ENCODE measurements at places on chromosomes 11 and 22.

- DNase-seq: no peak
Measured at GRCh38 chr11:24760681-24761080, 263.8 kb downstream of the LUZP2 start.

GRCh38 chr11:61072316-61073109, 29.8 kb upstream of the CD5 start:
- no peak for DNase-seq

- no peak for DNase-seq
Measured at GRCh38 chr11:130180491-130180890, 20.9 kb downstream of the ST14 start.

DNA sequence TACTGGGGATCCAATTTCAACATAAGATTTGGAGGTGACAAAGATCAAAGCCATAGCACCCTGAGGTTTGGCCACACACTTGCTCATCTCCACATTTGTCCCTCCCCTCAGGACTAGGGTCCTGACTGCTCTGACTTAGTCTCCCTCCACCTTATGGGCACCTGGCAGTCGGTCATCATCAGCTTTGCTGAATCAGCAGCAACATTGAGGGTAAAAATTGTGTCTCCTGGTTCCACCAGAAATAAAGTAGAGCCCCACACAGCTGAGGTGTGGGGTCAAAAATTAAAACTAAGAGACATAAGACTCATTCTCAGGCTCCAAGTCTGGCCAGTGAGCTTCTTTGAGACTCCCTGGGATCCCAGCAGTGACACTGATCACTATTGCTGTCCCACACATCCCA, 56.2 kb downstream of the GGTLC2 start:
- DNase-seq: no peak

- peak; percentile 88 for DNase-seq
Measured at GRCh38 chr11:122796128-122796717, 42.1 kb upstream of the CRTAM start.
